Stimulated activated CD4-positive, alpha-beta T cell treated with anti-CD3 and anti-CD28 coated beads, TNF-alpha, amount 100 ng/mL, for 48 hours (primary cell): ENCODE measurements at places on chromosomes 6 and 20.
A peak's percentile ranks its signal among the peaks of the same experiment; 100 is the strongest.

- DNase-seq: no peak
Observed at GRCh38 chr20:11015440-11015839, 341.6 kb upstream of the JAG1 start.

DNA sequence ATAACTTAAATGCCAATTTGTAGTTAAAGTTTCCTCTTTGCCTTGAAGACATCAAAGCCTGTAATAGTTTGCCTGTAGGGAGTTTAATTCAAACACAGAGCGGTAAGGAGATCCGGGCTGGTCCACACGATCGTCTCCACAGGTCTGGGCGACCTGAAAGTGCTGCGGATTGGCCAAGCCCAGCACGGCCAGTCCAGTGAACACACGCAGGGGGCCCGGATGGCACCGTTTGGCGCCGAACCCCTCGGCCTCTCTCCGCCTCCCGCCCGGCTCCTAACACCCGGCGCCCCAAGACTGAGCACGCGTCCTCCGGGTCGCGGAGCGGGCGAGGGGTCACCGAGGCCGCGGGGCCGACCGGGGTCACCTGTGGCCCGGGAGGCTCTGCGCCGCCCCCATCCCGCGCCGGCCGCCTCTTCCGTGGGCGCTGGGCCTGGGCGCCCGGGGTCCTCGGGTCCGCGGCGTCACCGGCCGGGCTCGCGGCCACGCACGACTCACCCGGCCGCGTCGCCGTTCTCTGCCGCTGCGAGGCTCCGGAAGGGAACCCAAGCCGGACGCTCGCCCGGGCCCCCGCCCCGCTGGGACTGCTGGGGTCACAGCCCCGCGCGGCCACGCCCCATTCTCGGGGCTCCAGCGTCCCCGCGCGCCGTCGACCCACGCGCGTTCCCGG lies 481 bp downstream of the SERPINB6 start:
- DNase-seq: peak; percentile 20

- DNase-seq: no peak
Observed at GRCh38 chr6:109508166-109508860, 25.3 kb upstream of the ZBTB24 start.

GRCh38 chr20:38001173-38001875 lies 31.9 kb downstream of the TTI1 start:
- no peak for DNase-seq

DNA sequence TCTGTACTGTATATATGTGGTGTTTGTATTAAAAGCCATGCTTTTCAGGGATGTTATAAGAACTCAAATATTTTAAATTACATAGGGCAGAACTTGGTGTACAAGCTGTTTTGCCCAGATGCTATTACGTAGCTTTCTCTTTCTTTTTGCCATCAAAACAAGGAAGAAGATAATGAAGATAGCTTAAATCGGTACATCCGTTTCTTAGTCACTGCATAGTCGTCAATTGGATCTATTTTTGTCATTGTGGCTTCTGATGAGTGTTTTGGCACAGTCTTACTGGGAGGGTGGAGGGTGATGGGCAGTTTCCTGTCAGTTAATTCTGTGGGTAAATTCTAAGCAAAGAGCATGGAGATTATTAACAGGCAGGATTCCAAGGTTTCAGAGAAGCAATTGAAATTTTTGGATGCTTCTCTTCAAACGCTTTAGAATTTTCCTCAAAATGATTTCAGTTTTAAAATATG lies 649.1 kb upstream of the GJE1 start:
- DNase-seq: peak; percentile 7

GRCh38 chr6:16711546-16712254 lies 49.6 kb downstream of the ATXN1 start:
- no peak for DNase-seq

DNA sequence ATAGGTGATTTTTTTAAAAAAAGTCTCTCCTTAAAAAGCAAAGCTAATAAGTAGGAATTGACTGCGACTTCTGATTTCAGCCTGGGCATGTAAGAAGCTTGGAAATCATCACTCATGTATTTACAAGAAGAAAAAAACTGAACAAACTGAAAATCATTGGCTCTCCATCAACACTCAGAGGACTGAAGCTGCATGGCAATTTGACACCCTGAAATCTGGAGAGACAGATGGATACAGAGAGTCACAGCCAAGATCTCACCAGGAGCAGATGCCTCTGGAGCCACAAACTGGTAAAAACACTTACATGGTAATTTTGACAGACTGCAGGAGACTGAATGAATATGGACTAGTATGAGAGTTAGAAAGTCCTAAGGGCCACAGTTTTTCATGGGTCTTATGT lies 191.2 kb upstream of the TCF21 start:
- no peak for DNase-seq

DNA sequence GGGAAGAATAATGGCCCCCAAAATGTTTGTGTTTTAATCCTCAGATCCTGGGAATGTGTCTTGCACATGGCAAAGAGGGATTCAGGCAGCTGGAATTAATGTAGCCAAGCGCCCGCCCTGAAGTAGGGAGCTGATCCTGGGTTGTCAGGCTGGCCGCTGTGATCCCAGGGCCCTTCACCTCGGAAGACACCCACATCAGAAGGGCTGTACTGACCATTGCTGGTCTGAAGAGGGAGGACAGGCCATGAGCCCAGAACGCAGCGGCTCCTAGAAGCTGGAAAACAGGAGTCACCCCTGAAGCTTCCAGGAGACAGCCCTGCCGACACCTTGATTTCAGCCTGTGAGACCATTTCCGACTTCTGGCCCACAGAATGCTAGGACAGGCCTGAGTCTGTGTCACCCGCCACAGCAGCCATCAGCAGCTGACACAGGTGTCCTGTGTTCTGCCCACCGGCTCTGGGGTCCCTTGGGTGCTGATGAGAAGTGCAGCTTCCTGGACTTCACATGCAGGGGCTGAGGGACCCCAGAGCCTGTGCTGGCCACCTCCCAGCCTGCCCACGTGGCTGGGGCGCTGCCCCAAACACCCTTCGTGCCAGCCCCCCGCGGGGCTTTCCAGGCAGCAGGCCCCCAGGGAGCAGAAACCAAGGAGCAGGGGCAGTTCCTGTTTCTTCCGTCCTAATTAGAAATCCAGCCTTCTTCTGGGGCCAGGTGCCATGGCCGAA lies 86.3 kb downstream of the ERMARD start:
- DNase-seq: no peak

DNA sequence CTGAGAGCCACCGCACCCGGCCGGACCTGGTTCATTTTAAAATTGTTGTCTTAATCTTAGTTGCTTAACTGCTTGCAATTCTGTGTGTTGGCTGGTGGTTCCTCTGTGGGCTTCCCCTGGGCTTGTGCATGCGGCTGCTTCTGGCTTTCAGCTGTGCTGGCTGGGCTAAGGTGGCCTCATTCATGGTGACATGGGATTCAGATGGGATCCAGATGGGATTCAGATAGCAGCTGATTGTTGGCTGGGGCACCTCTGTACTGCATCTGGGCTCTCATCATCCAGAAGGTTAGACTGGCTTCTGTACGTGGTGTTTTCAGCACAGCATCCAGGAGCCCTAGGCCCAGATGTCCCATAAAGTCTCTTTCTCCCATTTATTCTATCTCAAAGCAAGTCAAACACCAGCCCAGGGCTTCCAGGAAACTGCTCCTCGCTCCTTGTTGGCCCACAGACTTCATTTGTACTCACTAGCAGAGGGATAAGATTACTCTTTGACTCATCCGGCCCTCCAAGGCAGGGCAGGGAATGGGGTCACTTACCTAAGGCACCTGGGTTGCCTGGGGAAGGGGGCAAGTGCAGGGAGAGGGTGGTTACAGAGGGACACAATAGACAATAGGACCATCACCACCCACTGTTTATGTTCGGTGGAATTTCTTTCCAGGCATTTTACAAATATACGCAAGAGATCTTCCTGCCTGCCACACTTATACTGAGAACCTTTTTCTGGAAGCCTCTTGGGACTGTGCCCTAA lies 10.2 kb upstream of the PEDS1 start:
- DNase-seq: no peak

- DNase-seq: no peak
Observed at GRCh38 chr6:37624606-37625574, 72.8 kb downstream of the MDGA1 start.

- DNase-seq: no peak
Observed at GRCh38 chr6:142489722-142490610, 188.2 kb downstream of the ADGRG6 start.

DNA sequence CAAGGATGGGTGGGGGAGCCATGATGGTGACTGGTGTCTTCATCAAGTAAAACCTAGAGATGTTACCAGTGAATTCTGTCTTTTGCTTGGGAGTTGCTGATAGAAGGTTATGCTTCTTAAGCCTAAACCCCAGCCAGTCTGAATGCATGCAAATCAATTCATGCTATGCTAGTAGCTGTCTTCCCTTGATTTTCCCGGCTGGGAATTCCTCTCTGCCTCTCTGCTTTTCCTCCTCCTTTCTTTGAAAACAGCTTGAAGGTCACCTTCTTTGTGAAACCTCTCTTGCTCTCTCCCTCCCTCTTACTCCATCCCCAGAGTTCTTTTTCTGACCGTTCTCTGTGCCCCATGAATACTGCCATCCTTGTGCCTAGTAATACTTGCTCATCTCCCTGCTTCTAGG lies 58.9 kb downstream of the TMEM200A start:
- DNase-seq: no peak

DNA sequence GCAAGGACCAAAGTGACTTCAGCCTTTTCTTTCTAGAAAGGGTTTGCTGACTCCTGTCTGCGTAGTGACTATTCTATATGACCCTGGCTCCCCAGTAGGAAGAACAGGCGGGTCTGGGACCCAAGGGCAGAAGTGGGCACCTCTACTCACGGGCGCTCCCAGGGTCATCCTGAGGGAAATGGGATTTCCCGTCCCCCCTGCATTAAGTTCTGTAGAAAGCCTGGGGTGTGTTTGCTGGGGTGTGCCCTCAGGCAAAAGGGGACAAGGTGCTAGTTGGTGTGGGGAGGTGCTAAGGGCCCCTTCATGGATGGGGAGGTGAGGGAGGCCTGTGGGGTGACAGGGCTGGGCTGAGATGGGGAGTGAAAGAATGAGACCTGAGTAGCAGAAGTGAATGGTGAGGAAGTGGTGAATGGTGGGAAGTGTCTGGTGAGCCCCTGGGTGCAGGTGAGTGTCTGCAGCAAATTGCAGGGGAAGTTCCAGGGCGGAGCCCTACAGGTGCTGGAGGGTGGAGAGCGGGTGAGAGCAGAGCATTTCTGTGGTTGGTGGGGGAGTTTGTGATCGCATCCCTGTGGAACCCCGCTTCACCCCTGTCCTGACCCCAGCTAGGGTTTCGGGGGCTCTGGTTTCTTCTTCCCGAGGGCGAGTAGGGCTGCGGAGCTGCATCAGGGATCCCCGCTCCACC lies 21.1 kb downstream of the RAET1L start:
- DNase-seq: no peak

DNA sequence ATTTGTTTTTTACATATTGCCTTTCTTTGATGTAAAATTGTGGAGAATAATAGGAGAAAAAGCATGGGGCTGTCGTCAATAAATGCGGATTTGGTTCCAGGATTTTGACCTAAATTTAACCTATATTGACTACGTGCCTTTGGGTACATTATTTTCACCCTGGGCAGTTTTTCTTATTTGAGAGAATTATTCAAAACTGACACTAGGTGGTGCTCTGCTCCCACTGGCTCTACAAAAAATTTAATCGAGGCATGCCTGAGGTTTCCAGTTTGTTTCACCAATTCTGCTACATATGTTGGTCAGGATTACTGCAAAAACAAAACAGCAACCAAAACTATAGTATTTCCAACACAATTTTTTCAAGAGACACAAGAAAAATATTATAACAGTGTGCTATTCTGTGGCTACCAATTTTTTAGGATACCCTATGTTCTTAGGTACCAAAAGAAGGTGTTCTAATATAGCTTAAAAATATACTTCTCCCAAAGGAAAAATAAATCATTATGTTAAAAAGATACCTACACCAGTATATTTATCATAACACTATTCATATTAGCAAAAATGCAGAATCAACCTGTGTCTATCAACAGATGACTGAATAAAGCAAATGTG lies 48.6 kb upstream of the FABP7 start:
- DNase-seq: no peak

GRCh38 chr20:43838703-43839060 lies 76.0 kb upstream of the TOX2 start:
- no peak for DNase-seq

- no peak for DNase-seq
Observed at GRCh38 chr20:23583526-23583925, 15.2 kb upstream of the CST9L start.

- DNase-seq: no peak
Observed at GRCh38 chr6:118748311-118749062, 97.1 kb upstream of the CEP85L start.

GRCh38 chr20:37357481-37358365 lies 11.8 kb downstream of the SRC start:
- DNase-seq: no peak

DNA sequence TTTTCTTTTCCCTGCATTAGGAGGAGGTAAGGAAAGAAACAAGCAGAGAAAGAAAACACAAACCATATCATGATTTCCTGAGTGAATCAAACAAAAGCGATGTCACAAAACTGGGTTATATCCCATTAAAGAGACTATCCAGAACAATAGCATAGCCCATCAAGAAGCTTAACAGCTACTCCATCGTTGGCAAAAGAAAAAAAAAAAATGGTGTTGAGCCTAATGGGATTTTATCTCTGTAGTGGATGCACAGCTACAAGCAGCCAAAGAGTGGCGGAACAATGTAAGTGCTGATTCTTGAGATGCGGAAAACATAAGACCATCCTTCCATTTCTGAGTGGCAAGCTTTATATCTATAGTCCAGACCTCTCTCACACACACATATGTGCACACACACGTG lies 106.2 kb upstream of the NRSN1 start:
- DNase-seq: no peak

DNA sequence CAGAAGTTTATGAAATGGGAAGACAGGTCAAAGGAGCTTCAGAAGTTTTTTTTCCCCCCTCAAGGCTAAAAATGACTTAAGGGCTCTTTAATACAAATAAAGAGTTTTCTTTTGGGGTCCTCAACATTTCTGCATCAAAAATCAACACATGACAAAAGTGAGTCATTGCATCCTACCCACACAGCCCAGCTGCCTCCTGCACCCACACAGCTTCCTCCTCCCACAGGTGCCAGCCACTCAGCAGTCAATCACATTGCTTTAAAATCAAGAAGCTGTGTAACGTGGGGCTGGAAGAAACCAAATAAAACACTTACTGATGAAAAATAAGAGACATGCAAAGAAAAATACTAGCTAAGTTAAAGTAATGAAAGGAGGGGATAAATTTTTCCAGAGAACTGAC lies 68.5 kb downstream of the MAP3K5 start:
- DNase-seq: no peak

GRCh38 chr6:103570431-103570830 lies 1289.3 kb downstream of the HACE1 start:
- no peak for DNase-seq

GRCh38 chr20:57781901-57782300 lies 72.1 kb upstream of the PMEPA1 start:
- no peak for DNase-seq

- no peak for DNase-seq
Observed at GRCh38 chr6:64411226-64411625, 775.6 kb downstream of the PHF3 start.

GRCh38 chr6:136446579-136447187 lies 103.5 kb downstream of the MAP7 start:
- no peak for DNase-seq

GRCh38 chr6:14943116-14943515 lies 302.8 kb upstream of the JARID2 start:
- no peak for DNase-seq

GRCh38 chr6:127403636-127404035 lies 55.6 kb downstream of the KIAA0408 start:
- DNase-seq: no peak
